ENCODE measurements at places on chromosomes 6 and 20. TPM values are rescaled to one million over a fixed set of nuclear protein-coding genes. Genes with fewer than 3 reads are reported as not detected.

- no peak for DNase-seq
Observed at GRCh38 chr20:13424174-13424833, 203.2 kb downstream of the ISM1 start.

The PDE7B gene
- polyA plus RNA-seq = 3.5 TPM

GRCh38 chr6:52304983-52305390 is 20.4 kb upstream of the MCM3 start:
- no peak for DNase-seq

The CEP43 gene
- polyA plus RNA-seq = 46.6 TPM

DNA sequence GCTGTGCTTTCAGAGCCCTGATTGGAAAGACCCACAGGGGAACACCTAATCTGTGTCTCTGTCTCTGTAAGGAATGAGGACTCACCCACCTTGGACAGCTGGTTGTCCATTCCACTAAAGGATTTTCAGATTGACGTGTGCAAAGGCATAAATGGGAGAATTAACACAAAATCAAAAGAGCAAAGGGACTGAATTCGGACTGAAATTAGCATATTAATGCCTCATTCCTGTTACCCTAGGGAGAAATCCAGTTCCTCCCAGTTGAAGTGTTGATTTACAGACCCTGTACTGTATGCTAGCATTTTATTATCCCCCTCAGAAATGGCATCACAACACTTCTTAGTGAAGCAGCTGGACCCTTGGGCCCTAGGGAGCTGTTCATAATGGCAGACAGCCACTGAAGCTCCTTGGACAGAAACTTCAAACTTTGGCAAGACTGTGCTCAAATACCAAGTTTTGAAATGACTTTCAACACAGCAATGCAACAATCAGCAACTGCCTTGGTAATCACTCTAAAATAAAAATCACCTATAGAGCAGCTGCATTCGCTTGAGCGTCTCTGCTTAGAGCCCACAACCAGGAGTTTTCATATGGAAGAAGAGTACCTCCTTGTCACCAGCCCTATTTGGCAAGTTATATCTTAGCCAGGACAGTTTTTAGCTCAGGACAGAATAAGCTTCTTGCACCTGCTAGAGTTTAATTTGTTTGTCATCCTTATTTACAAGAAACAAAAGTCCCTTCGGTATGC is 118.1 kb downstream of the TRDN start:
- no peak for DNase-seq

DNA sequence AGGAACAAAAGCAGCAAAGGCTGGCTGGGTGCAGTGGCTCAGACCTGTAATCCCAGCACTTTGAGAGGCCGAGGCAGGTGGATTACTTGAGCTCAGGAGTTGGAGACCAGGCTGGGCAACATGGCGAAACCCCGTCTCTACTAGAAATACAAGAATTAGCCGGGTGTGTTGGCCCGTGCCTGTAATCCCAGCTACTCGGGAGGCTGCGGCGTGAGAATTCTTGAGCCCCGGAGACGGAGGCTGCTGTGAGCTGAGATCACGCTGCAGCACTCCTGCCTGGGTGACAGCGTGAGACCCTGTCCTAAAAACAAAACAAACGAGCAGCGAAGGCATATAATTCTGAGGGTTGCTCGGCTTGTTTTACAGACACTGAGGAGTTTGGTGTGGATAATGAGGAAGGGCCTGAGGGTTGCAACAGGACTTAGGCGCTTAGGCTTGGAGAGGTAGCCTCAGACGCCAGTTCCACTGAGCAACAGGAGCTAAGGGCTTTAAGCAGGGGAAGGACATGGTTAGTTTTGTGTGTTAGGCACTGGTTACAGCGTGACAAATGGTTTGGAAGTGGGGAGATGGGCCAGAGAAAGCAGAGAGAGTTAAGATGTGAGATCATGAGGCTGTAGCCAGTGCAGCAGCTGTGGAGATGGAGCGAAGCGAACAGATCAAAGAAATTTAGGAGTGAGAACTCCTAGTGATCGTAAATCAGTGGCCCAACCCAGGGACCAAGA is 1.2 kb downstream of the MYH7B start:
- DNase-seq = no peak

- no peak for DNase-seq
Observed at GRCh38 chr6:158923805-158924498, 76.0 kb downstream of the RSPH3 start.

The MRPL18 gene
- polyA plus RNA-seq = 53.6 TPM

DNA sequence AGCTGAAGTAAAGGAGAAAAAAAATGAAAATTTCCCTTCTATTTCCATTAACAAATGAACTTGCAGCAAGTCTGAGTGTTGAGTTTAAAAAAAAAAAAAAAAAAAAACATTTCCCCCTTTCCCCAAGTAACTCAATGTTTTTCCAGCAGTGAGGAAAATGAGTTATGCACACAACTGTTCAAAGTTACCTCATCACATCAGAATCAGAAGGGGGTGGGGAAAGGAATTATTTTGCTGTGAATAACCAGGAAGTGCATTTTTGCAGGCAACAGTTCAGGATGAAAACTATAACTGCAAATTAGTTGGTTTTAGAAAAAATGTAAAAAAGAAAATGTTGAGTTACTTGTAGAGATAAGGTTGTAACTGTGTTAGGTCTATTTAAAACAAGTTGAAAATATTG is 568.9 kb upstream of the CITED2 start:
- DNase-seq = no peak

The HEY2 gene
- 1.5 TPM for polyA plus RNA-seq

DNA sequence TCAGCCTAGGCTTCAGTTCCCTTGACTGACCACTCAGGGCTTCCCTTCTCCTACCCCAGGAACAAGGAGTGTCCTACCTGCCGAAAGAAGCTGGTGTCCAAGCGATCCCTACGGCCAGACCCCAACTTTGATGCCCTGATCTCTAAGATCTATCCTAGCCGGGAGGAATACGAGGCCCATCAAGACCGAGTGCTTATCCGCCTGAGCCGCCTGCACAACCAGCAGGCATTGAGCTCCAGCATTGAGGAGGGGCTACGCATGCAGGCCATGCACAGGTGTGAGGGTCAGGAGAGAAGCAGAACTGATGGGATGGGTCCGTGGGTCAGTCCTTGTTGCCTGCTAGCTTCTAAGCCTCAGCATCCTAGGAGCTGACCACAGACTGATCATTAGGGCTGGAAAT is 1.6 kb downstream of the RING1 start:
- no peak for DNase-seq

The ZBTB12 gene
- 20.7 TPM for polyA plus RNA-seq

The SLC13A3 gene
- 10.4 TPM for polyA plus RNA-seq

DNA sequence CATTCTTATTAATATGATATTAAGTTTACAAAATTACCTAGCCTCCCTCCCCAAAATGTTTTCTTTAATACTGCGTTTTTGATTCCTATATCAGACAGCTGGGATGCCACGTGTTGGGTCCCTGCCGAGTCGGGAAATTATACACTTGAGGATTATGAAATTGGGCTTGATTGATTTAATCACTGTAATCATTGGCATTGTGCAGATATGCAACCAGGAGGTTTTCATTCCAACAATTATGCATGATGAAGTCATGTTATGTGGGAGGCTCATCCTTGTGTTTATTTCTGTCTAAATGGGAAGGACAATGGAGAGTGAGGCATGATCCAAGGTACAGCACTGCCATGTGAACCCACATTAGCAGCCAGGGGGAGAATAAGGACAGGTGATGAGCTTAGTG is 30.6 kb upstream of the RIPOR2 start:
- DNase-seq = no peak

The PAX1 gene
- not detected for polyA plus RNA-seq

The CBFA2T2 gene
- 41.1 TPM for polyA plus RNA-seq

The IL17F gene
- not detected for polyA plus RNA-seq

The LGSN gene
- 0.11 TPM for polyA plus RNA-seq

Measured in left lung (tissue), 14 donors.